ENCODE measurements at places on chromosomes 7 and 10.

- peak; percentile 4 for DNase-seq
These were observed 81.3 kb upstream of the DKK1 start for GRCh38 chr10:52232561-52233350.

- no peak for DNase-seq
These were observed at the start of gene CUBN for GRCh38 chr10:17129741-17130140. TSS of gene CUBN (minus strand) at chr10:17129811. CDS start at chr10:17129765, 46 bp downstream.

DNA sequence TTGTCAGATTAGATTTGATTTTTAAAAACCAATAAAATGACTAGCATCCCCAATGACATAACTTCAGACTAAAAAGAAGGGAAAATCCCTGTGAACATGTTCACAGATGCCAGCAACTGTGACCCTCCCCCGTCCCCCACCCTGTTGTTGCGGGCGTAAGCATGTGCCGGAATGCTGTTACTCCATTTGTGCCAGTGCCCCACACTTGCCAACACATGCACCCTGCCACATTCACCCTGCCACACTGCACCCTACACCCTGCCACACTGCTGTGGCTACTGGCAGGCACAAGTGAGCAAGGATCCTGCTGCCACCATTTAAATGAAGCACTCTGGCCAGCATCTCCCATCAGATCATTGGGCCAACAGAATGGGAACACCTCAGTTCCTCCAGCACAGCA, 540.2 kb downstream of the GRID1 start:
- DNase-seq: no peak

DNA sequence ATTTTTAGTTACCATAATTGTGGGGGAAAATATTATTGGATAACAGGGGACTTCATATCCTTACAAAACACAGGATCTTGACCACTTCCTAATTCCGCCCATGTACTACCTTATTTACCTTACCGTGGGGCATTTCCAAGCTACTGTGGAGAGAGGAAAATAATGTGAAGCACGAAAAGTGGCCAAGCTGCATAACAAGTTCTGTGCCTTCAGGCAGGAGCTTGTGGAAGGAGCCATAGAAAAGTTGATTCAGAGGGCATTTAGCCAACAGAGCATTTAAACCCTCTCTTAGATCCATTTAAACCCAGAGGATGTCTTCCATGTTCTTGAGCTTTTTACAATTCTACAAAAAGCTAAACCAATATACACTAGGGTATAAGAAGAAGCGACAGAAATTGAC, 41.6 kb downstream of the DNAJB9 start:
- no peak for DNase-seq

- no peak for DNase-seq
These were observed 51.0 kb downstream of the AMZ1 start for GRCh38 chr7:2738766-2739549.

DNA sequence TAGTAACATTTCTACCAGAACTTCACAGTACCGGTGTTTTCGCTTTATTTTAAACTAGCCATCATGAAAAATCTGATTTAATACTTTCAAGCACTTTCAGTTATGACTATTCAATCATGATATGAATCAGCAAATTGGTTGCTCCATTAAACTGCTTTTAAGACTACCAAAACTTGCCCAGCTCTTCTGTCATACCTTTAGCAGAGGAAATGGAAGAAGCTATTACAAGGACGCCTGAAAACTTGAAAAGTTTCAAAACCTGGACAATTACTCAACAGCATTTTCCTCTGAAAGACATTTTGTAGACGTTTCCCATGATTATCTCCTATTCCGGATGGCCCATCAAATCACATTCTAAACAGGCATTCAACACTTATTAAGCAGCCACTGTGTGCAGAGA, 2.0 kb downstream of the JAZF1 start:
- DNase-seq: no peak

DNA sequence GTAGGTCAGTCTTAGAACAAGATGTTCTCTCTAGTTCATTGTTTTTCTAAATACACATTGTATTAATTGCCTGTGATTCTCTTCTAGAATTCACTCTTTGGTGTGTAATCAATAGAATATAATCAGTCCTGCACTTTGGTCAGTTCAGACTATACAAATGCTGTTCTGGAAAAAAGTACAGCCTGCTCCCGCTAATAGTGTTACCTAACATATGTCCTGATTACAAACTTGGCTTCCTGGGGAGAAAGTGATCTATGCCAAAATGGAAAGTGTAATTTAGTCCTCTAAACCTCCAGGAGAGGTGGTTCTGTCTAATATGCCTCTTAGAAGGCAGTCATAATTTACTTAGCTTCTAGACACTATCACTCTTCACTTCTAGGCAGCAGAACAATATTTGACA, 215.5 kb downstream of the SEMA3D start:
- no peak for DNase-seq

DNA sequence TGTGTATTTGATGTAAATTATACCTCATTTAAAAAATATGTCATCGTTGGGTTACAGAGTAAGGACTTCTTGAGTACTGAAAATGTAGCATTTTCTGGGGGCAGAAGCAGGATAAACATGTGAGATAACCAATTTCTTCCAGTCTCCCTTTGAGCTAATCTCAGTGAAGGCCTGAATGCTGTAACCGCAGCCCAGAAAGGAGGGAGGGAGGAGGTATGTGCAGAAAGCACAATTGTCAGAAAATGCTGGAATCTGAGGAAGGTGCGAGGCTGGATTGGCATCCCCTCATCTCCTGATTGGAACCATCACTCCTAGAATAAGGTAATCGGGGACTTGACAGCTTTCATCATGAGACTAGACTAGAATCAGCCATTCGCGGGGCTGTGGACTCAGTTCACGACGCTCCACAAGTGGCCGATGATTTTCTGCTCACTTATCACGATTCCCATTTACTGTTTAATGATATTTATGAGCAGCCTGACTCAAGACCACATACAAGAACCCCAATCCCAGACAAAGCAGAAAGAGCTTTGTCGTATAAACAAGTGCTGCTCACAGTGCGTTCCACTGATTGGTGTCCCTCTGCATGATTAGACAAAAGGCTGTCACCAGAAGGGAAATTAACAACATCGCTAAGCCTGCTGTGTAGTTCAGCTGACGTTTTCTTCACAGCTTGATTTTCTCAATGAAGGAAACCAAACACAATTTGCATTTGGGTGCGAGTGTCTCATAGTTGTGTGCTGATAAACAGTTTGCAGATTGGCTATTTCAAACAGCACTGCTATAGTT, 93.2 kb downstream of the SVIL start:
- DNase-seq: no peak

DNA sequence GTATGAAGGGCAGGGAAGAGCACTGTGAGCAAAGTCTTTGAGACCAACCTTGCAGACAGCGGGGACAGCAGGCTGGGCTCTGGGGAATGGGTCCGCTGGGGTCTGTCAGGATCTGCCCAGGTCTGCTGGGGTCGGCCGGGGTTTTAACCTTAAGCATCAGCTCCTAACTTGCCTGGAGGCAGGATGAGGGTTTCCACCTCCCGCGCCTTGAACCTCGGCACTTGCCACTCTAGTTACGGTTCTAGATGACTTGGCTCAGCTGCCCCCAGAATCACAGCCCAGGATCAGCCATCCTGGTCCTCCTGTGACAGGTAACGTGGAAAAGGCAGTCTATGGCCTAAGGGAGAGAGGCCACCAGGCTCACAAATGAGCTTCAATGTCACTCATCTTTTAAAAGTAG, 50.4 kb upstream of the CACUL1 start:
- no peak for DNase-seq

GRCh38 chr7:20444030-20444800, 113.5 kb downstream of the ITGB8 start:
- no peak for DNase-seq

- peak; percentile 70 for DNase-seq
These were observed 11.4 kb downstream of the NPVF start for GRCh38 chr7:25216837-25217236.

DNA sequence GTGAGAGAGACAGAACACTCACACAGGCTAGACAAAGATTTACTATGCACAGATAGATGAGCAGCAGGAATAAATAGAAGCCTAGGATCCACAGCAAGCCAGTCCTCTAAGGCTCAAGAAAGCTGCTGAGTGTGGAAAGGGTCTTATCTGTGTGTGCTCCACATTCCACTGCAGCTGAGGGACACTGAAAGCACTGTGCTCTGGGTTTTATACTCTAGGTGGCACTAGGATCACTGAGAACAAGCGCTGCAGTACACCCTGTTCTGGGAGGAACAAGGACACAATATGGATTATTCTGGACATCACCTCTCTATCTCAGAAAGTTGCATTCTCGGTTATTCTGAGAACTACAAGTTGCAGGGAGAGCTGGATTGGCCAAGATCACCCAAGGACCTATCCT, 4.9 kb upstream of the KLHL7 start:
- no peak for DNase-seq

- DNase-seq: no peak
These were observed 123.0 kb downstream of the CDK14 start for GRCh38 chr7:90719155-90719554.

GRCh38 chr7:67807826-67808225, 811.2 kb downstream of the TYW1 start:
- DNase-seq: no peak

GRCh38 chr7:32574626-32575025, 79.3 kb downstream of the AVL9 start:
- no peak for DNase-seq

DNA sequence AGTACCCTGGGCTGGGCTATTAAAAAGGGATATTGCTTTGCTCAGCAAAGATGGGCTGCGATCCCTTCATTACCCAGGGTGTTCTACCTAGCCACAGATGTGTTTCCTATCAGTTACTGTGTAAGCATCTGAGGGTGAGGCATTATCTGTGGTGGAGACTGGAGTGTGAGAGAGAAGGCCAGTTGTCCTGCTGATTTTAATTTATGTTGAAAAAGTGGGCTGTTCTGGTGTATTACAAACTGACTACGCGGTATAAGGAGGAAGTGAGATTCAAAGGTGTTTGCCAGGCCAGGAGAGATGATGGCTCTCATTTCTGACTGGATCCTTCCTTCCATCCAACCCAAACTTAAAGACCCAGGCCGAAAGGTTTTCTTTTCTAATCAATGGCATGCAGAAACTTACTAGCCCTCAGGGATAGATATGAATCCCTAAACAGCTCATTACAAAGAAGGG, 7.6 kb downstream of the TCF7L2 start:
- no peak for DNase-seq

DNA sequence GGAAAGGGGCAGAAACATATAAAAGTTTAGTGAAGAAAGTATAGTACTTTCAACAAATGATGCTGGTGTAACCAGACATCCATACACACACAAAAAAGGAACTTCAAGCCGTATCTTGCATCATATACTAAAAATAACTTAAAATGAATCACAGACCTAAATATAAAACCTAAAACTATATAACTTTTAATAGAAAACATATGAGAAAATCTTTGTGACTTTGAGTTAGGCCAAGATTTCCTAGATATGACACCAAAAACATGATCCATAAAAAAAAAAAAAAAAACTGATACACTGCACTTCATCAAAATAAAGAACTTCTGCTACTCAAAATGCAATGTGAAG, 40.9 kb downstream of the NUDCD3 start:
- no peak for DNase-seq

- no peak for DNase-seq
These were observed 1.5 kb downstream of the SRI start for GRCh38 chr7:88218429-88218745.

DNA sequence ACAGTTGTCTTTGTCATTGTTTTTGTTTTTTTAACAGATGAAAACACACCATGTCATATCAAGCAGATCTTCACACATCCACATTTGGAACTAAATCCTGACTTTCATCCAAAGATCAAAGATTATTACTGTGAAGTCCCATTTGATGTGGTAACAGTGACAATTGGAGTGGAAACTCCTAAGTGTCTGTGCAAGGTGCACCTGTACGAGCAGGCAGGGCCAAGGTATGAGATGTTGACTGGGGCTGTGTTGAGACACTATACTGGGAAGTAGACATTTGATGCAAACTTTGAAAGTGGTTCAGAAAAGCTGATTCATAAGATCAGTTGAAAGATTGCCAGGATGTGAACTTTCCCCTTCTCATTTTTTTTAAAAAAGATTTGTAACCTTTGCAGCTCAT, 152.3 kb downstream of the CPED1 start:
- no peak for DNase-seq

- no peak for DNase-seq
These were observed 27.3 kb upstream of the WDFY4 start for GRCh38 chr10:48657416-48657815.

- DNase-seq: no peak
These were observed 28.6 kb upstream of the KCNK18 start for GRCh38 chr10:117168729-117169128.

- no peak for DNase-seq
These were observed 753.4 kb downstream of the NRG3 start for GRCh38 chr10:82628373-82628772.

- no peak for DNase-seq
These were observed 68.7 kb downstream of the EGFR start for GRCh38 chr7:55087521-55087961.

Data from RPMI8226 (cell line).